ENCODE measurements at places on chromosomes 4 and X.

DNA sequence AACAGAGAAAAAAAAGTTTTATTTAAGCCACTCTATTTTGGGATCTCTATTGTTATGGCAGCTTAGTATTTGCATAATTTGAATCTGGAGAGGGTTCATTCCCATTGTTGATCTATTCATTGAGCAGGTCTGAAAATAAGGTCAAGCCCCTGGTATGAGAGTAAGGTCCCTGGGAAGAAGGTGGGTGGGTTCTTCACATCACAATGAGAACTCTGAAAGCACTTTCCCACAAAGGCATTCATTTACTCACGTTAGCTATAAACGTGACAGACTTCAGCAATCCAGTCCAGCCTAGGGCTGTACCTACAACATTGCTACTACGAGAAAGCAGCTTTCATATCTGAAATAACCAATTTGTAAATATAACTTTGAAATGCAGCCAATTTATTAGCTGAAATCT is 126.2 kb downstream of the CORIN start:
- no peak for DNase-seq

- no peak for DNase-seq
These were observed 50.1 kb downstream of the CFAP299 start for GRCh38 chr4:80385397-80386280.

DNA sequence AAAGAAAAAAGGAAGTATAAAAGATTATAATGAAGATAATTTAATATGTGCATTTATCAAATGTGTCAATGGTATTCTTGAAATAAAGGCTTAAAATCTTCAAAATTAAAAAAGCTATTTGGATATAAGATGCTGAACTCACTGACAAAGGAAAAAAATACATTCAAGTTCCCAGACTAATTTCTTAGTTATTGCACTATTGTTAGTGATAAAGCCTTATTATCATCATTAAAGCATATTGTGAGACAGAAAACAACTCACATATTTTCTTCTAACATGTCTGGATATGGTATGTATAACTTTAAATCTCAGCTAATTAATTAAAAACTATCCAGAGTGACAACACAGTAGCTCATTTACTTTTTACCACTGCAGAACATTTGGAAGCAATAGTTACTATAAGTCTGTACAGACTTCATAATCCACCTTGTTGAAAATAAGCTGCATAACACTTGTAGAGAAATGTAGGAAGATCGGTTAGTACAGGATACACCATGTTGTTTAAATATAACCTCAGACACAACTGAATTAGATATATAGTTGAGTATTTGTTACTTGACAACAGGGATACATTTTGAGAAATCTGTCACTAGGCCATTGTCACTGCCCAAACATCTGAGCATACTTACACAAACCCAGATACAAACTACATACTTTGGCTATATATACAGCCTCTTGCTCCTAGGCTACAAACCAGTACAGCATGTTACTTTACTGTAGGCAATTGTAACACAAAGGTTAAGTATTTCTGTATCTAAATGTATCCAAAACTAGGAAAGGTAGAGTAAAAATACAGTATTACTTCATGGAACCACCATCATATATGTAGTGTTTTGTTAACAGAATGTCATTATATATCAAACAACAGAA is 12.8 kb upstream of the FAM200B start:
- DNase-seq: no peak

GRCh38 chr4:88514557-88515511 is 8.7 kb downstream of the PYURF start:
- DNase-seq: no peak

GRCh38 chr4:130736436-130737185 is 1640.7 kb downstream of the C4orf33 start:
- no peak for DNase-seq

DNA sequence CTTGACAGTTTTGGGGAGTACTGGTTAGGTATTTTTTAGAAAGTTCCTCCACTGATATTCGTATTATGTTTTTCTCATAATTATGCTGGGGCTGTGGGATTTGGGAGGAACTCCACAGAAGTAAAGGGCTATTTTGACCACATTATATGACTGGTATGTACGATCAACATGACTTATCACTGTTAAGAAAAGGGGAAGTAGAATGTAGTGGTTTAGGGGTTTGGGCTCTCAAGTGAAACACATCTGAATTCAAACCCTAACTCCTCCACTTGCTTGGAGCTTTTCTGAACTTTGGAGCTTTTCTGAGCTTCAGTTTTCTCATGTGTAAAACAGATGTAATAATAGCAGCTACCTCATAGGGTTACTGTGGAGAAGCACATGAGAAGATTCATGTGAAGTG is 96.4 kb upstream of the C1GALT1C1 start:
- no peak for DNase-seq

DNA sequence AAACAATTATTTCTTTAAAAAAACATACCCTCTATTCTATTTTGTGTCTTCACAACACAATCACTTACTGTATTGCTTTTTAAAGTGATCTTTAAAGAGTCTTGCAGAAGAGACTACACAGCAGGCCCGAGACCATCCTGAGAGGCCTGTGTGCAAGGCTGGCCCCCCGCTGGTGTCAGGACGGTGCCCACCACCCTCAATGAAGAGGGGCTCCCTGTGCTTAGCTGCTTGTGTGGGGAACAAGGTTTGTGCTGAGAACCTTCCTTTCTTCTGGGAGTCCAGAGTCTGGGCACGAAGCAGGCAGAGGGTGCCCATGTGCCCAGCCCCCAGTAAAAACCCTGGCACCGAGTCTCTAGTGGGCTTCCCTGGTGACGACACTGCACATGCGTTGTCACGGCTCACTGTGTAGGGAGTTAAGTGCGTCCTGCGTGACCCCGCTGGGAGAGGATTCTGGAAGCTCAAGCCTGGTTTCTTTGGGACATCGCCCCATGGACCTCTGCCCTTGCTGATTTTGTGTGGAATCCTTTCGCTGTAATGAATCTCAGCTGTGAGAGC is 22.0 kb downstream of the RGS12 start:
- no peak for DNase-seq

DNA sequence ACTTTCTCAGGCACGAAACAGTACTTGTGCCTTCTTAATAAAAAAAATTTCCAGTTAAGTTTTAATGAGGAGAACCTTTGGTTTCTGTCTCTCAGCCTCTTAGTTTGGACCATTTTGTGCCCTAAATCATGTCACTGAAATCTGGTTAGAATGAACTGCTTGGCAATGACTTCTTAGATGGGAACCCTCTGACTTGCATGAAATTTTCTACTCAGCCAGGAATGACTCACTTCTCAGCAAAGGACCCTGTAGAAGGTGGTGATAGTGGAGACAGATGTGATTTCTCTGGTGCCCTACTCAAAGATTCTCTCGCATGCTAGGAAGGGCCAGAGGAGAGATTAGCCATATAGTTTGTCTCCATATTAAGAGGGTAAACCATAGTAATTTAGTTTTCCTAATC is 50.5 kb downstream of the RASL11B start:
- DNase-seq: no peak

DNA sequence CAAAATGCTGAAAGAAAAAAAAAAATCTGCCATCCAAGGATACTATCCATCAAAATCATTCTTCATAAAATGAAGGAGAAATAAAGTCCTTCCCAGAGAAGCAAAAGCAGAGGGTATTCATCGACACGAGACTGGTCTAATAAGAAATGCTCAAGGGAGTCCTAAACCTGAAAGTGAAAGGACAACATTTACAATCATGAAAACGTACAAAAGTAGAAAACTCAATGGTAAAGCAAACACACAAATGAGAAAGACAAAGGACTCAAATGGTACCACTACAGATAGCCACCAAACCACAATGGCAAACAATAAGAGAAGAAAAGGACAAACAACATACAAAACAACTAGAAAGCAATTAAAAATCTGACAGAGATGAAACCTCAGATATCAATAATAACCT is 41.0 kb downstream of the CD99L2 start:
- DNase-seq: no peak

- DNase-seq: no peak
These were observed 56.1 kb upstream of the BRS3 start for GRCh38 chrX:136431625-136432024.

DNA sequence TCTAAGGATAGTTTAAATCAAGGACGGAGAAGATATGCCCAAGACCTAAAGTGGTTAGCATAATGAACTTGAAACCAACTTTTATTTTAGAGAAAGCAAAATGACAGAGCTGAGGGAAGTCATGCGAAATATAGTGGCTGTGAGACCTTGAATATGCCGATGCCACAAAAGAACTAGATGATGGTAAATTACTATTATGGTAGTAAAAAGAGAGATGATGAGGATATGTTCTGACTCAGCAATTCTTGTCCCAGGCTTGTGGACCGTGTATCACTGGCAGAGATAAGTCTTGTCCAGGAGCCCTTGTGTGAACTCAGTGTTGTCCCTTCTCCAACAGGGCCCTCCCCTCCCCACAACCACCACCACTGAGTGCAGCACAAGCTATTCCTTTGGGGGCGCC is 1605.6 kb upstream of the TENM3 start:
- DNase-seq: no peak

- no peak for DNase-seq
These were observed at the start of gene TACR3 for GRCh38 chr4:103719830-103720207. TACR3 (minus strand) TSS chr4:103719985; CDS start chr4:103719675, 310 bp downstream.

GRCh38 chr4:150244600-150244999 is 166.4 kb downstream of the DCLK2 start:
- peak; percentile 77 for DNase-seq

- no peak for DNase-seq
These were observed 375.8 kb upstream of the CXorf51B start for GRCh38 chrX:146433771-146434170.

DNA sequence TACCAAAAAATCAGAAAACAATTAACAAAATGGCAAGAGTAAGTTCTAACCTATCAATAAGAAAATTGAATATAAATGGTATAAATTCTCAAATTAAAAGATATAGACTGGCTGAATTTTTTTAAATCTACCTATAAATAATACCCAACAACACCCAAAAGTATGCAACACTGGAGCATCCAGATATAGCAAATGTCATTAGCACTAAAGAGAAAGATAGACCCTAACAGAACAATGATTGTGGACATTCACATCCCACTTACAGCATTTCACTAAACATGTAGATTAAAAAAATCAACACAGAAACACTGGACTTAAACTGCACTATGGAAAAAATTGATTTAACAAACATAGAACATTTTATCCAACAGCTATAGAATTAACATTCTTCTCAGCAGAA is 673.0 kb upstream of the GRID2 start:
- DNase-seq: no peak

- DNase-seq: no peak
These were observed 82.6 kb downstream of the TSPAN7 start for GRCh38 chrX:38643903-38644302.

GRCh38 chr4:163484906-163485305 is 9.6 kb upstream of the TMA16 start:
- peak; percentile 45 for DNase-seq

- no peak for DNase-seq
These were observed 3.8 kb upstream of the RADX start for GRCh38 chrX:106608016-106608415.

DNA sequence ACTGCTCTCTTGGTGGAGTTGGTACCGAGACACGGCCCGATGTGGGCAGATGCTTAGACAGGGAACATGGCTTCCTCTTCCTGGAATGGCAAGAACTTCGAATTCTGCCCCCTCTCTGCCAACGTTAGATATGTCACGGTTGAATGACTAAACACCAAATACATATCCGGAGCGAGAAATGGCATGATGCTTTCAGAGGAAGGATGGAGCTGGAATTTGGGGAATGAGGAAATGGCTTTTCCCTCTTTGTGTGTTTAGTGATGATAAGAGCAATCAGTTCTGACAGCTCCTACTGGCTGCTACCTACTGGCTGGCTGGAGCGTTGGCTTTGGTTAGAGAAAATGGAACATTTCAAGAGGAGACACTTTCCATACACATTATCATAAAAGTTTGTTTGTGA is 140.0 kb downstream of the DHRSX start:
- peak; percentile 23 for DNase-seq

DNA sequence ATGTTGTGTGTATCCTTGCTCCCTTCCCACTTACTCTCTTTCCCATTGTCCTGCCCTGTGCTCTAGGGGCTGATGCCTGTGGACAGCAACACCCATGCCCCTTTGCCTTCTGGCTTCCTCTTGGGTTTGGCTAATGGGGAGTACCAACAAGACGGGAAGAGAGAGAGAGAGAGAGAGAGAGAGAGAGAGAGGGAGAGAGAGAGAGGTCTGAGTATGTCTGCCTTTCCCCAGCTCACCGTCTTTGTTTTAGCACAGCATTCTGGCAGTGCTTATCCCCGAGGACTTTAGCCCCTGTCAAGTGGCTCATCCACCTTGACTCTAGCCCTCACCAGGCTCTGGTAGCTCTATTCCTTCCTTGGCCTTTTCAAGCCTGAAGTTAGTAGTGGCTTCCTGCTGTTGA is 128.0 kb downstream of the SLC4A4 start:
- DNase-seq: no peak

DNA sequence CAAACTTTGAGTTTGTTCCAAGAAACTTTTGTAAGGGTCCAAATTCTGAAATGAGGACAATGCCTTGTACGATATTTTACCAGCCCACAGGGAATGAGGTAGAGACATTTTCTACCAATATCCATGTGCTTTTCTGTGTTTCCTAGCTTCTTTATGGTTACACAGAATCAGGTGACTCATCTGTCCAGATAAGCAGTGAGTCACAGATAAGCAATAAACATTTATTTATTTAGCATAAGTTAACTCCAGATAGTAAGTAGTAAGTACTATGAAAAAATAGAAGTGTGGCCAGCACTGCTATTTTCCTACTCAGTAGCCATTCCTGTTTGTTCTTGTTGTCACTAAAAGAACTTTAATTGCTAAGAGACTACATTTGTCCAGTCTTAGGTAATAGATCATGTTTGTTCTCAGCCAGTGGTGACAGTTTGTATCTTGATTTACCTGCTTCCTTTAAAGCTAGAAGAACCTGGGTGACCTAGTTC is 7.4 kb downstream of the AFF1 start:
- peak; percentile 76 for DNase-seq

GRCh38 chr4:134636338-134637051 is 434.9 kb upstream of the PABPC4L start:
- DNase-seq: no peak
